ENCODE measurements at places on chromosomes 1 and 21. TPM values are rescaled to one million over a fixed set of nuclear protein-coding genes. Genes with fewer than 3 reads are reported as not detected.

UMODL1 gene
- 0.85 TPM for total RNA-seq

GRCh38 chr1:107824946-107825345, 140.0 kb downstream of the VAV3 start:
- DNase-seq = no peak
- no peaks in the 10 kb centered on the region for H3K27me3 ChIP-seq
- H3K4me3 ChIP-seq = no peak overlapping the region
- peaks cover 76% of the 10 kb centered on the region for H3K4me1 ChIP-seq
- H3K27ac ChIP-seq = no peak overlapping the region

EDARADD gene
- 3.2 TPM for total RNA-seq

DNA sequence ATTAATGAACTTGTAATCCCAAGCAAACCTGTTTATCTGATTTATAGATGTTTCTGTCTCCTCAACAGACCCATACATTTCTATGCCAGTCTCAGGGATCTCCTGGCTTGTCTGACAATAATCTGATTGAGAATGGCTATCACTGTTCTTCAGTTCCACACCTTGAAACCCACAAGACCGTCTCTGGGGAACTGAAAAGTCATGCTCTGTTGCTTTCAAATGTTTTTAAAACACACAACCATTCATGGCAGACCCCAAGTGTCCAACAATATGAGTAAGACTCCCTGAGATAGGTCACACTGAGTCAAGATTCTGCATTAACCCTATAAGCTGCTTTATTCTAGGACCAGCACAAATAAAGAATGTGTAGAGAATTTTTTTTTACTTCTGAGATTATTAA, 611.2 kb upstream of the PLXNA2 start:
- no peaks in the 10 kb centered on the region for H3K27me3 ChIP-seq
- H3K27ac ChIP-seq = no peak overlapping the region
- no peaks in the 10 kb centered on the region for H3K4me1 ChIP-seq
- H3K36me3 ChIP-seq = no peaks in the 10 kb centered on the region
- DNase-seq = no peak

GRCh38 chr1:245777752-245778151, 623.0 kb downstream of the KIF26B start:
- H3K27me3 ChIP-seq = no peaks in the 10 kb centered on the region
- H3K27ac ChIP-seq = no peak overlapping the region
- no peak for DNase-seq
- no peak overlapping the region for H3K4me3 ChIP-seq
- H3K4me1 ChIP-seq = no peaks in the 10 kb centered on the region

MROH7 gene
- 1.1 TPM for total RNA-seq

DNA sequence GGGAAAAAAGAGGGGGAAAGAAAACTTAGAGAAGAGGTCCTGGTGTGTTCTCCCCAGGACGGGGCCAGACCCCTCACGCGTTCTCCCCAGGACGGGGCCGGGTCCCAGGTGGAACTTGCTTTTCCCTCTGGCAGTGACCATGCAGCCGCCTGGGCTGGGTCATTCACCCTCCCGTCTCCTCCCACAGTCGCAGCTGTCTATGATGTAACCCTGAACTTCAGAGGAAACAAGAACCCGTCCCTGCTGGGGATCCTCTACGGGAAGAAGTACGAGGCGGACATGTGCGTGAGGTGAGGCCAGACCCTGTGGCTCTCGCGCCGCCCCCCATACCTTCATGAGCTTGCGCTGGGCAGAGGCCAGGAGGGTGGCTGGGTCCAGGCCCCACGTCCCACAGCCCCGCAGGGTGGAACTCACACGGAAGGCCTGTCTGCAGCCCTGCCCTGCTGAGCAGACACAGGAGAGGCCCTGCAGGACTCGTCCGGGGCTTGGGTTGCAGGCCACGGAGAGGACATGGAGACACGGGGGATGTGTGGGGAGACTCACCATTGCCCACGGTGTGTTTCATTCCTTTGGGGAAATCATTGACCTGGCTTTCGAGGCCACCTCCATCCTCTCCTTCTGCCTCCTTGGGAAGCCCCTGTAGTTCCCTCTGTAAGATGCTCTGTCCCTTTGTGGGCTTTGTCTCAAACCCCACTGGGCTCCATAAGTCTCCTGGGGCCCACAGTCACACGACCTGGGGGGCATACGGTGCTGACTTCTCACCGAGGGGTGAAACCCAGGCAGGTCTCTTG, 40.7 kb upstream of the TRAPPC10 start:
- H3K4me1 ChIP-seq = peaks cover 4% of the 10 kb centered on the region
- no peak for DNase-seq
- no peak overlapping the region for H3K4me3 ChIP-seq
- no peaks in the 10 kb centered on the region for H3K27me3 ChIP-seq
- no peak overlapping the region for H3K27ac ChIP-seq

- H3K27me3 ChIP-seq = no peaks in the 10 kb centered on the region
- DNase-seq = no peak
- H3K27ac ChIP-seq = no peak overlapping the region
- no peaks in the 10 kb centered on the region for H3K4me1 ChIP-seq
- H3K36me3 ChIP-seq = no peaks in the 10 kb centered on the region
- no peak overlapping the region for H3K4me3 ChIP-seq
Observed at GRCh38 chr1:95723346-95723745, 489.3 kb downstream of the RWDD3 start.

- no peak overlapping the region for H3K27ac ChIP-seq
- H3K36me3 ChIP-seq = no peaks in the 10 kb centered on the region
- peak; percentile 90 for DNase-seq
- H3K4me3 ChIP-seq = no peak overlapping the region
- peaks cover 9% of the 10 kb centered on the region for H3K4me1 ChIP-seq
Observed at GRCh38 chr1:202315576-202316168, 26.1 kb downstream of the UBE2T start.

DNA sequence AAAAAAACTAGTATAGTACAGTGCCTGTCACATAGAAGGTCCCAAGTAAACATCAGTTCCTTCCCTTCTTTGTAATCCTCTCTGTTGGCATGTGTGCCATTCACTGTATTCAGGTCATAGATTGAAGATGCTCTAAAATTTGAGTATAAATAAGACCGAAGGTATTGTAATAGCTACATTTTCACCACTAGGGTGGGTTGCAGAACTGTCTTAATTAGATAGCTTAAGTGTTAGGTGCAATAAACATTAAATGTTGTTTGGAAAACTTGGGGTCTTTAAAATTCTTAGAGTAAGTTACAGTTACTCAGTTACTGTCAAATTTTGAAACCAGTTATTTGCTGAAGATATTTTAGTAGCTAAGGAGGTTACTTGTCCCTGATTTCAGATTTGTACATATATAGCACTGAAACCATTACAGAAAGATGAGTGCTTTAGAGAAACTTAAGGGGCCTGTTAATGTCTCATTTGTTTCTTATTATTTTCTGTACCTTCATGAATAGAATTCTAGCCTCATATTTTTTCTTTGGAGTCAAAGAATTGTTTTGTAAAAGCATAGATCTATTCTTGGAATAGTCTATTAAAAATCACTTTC, 24.3 kb downstream of the PER3 start:
- no peaks in the 10 kb centered on the region for H3K27me3 ChIP-seq
- no peak overlapping the region for H3K4me3 ChIP-seq
- H3K27ac ChIP-seq = no peak overlapping the region

DNA sequence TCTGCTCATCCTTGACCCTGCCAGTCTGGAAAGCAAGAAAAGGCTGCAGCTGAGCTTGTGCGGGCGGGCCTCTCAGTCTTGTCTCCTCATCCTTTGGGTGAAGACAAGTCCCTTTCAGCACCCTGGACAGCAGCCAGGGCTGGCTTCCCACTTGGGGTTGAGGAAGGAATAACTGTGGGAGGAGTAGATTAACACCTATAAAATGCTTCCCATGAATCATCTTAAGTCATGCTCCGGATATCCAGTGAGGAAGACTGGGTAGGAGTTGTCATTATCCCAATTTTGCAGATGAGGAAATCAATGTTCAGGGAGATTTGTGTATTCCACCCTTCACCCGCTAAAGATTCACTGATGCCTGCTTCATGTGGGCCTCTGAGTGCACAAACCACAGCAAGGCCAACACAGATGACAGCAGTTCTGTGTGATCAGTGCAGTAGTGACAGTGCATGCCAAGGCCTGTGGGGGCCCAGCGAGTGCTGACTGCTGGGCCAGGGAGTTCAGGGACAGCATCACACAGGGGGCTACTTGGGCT, 20.1 kb upstream of the COL16A1 start:
- no peak for DNase-seq
- H3K4me3 ChIP-seq = no peak overlapping the region
- H3K27ac ChIP-seq = no peak overlapping the region
- H3K36me3 ChIP-seq = no peaks in the 10 kb centered on the region
- no peaks in the 10 kb centered on the region for H3K27me3 ChIP-seq

DNA sequence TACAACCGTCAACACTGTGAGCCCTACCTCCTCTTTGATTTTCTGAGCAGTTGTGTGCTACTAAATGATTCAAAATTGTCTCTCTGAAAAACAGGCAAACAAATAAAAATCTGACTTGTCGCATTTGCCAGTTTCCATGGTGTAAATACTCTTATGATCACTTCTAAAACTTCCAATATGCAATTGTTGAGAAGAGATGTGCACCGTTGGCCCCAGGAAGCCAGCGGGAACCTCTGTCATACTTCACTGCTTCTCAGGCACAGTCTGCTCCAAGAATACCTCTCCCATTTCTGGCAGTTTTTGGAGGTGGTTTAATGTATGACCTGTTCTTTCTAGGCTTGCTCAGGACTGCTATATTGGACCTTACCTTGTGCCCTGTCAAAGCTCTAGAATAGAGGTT, 196.0 kb upstream of the NCAM2 start:
- no peaks in the 10 kb centered on the region for H3K36me3 ChIP-seq
- no peak overlapping the region for H3K27ac ChIP-seq
- H3K4me3 ChIP-seq = no peak overlapping the region

LCE1A gene
- total RNA-seq = not detected

DNA sequence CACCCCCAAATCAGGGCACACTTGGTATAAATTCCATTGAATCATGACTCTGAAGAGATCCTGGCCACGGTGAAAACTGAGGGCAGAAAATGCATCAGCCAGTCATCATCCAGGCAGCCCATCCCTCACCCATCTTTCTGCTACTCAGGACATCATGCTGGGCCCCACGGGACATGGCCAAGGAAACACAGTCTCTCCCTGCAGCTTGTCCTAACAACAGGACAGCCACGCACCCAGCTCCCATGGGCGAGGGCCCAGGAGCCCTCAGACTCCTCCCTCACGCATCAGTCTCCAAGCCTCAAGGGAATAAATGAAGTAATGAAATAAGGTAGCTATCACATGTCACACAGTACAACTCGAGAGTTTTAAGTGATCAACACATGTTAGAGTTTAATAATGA, 37.8 kb downstream of the ELK4 start:
- peak overlapping the region; percentile 77 for H3K27ac ChIP-seq
- H3K27me3 ChIP-seq = no peaks in the 10 kb centered on the region
- peaks cover 40% of the 10 kb centered on the region for H3K4me1 ChIP-seq
- no peak overlapping the region for H3K4me3 ChIP-seq
- DNase-seq = no peak

OR2T29 gene
- total RNA-seq = 0.25 TPM

GRCh38 chr1:3480369-3480719, 25.9 kb downstream of the ARHGEF16 start:
- no peak for DNase-seq
- no peaks in the 10 kb centered on the region for H3K27me3 ChIP-seq
- no peaks in the 10 kb centered on the region for H3K36me3 ChIP-seq
- H3K4me3 ChIP-seq = no peak overlapping the region
- no peak overlapping the region for H3K27ac ChIP-seq

DNA sequence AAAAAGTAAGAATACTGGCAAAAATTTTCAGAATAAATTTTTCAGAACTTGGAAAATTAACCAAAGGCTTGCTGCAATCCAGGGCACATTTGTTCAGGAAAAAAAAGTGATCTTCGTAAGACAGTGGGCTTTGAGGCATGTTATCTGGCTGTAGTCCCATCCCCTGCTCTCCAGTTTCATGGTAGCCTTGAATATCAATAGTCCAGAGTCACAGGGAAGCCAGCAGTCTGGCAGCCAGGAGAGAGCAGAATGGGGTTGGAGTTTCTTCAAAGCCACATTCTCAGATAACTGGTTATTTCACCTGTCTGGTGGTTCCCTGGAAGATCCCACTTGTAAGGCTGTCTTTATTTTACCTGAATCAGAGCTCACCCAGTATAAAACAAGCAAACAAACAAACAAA, 669.3 kb downstream of the MATN1 start:
- H3K27ac ChIP-seq = no peak overlapping the region
- H3K4me3 ChIP-seq = no peak overlapping the region
- H3K36me3 ChIP-seq = no peaks in the 10 kb centered on the region
- DNase-seq = no peak
- peaks cover 6% of the 10 kb centered on the region for H3K27me3 ChIP-seq
